Stimulated activated CD4-positive, alpha-beta T cell treated with anti-CD3 and anti-CD28 coated beads, Interleukin-15, amount 100 ng/mL, for 1 hour (primary cell): ENCODE measurements at places on chromosomes 7 and 10.

DNA sequence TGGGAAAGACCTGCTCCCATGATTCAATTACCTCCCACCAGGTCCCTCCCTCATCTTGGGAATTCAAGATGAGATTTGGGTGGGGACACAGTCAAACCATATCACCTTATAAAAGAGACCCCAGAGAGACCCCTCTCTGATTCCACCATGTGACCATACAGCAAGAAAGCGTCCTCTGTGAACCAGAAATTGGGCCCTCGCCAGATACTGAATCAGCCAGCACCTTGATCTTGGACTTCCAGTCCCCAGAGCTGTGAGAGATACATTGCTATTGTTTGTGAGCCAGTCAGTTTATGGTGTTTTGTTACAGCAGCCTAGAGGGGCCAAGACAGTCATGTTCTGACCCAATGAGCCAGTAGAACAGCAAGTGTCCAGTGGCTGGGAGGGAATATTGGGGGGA, 232.6 kb downstream of the PAXIP1 start:
- DNase-seq: no peak

GRCh38 chr10:35005868-35006267, 84.3 kb downstream of the CUL2 start:
- DNase-seq: no peak

DNA sequence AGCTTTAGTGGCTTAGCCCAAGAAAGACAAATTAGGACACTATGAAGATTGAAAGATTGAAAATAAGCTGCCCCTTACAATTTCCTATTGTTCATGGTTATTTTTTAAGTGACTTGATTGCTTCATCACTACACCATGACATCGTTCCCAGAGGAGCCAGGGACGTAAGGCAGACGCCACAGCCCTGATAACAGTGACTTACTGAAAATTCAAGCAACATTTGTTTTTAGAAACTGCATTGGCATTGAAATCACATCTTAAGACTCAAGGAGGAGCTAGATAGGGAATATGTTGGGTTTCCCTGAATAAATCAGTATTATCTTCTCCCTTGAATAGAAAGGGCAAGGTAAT, 38.7 kb upstream of the ANK3 start:
- DNase-seq: no peak

- no peak for DNase-seq
Observed at GRCh38 chr10:101453791-101454718, 100.1 kb downstream of the BTRC start.

- DNase-seq: no peak
Observed at GRCh38 chr7:12647364-12648219, 39.8 kb upstream of the ARL4A start.

DNA sequence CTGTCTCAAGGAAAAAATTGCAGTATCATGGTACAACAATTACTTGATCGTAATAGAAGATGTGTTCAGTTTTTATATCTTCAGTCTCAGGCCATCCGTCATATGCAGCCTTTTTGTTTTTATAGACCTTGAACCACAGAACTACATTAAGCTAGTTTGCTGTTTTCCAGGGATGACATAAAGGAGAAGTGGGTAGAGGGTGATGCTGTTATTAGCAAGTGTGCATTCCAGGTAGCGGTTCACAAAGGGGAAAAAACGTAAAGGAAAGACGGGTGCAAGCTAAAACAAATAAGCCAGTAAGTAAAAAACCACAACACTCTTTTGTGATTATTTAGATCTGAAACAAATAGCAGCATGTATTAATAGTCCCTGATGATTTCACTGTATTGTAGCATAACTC, 71.7 kb downstream of the BMPR1A start:
- DNase-seq: no peak

- no peak for DNase-seq
Observed at GRCh38 chr7:463362-463781, 56.3 kb downstream of the PDGFA start.

DNA sequence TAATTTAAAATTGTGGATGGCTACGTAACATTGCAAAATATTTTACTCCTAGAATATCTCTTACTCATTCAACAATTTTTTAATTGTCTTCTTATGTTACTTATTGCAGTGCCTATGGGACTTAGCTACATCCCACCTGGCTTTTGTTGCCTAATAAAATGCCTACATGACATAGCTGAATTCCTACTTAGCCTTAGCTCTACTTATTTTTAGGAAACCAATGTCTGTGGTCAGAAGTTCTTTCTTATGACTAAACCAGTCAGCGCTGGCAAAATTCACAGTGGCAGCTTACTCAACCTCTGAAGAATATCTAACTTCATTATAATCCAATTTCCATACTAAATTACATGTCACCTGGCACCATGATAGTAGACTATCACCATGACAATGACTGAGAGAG, 1612.4 kb upstream of the LRRTM3 start:
- DNase-seq: no peak

DNA sequence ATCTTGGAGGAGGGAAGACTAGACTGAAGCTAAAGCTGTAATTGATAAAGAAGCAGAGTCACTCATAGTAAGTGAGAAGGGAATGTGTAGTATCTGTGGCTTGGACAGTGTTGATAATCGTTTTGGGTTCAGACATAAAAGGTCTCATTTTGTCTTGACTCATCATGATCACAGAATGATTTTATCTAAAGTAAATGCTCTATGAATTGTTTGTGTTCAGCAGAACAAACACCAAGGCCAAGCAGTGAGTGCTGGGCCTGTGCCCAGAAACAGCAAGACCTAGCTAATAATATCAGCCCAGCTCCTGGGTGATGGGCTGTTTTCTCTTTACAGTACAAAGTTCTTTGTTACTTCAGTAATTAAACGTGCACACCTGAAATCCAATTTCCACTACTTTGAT, 26.7 kb upstream of the CD36 start:
- no peak for DNase-seq

DNA sequence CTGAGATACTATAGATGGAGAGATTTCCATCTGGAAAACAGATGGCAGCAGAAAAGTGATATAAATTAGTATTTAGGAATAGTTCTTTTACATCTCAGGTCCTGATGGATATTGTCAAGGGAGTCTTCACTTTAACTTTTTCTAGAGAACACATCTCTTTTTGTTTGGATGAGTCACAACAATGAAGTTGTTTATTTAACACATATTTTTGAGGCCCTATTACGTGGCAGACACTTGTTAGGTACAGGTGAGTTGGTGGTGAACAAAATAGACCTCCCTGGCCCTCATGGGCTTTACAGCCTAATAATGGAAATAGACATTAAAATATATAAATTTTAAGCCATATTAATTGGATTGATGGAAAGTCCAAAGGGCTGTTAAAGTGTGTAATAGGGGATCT, 168.3 kb downstream of the VTI1A start:
- no peak for DNase-seq

GRCh38 chr10:118423800-118424442, 81.8 kb upstream of the FAM204A start:
- peak; percentile 49 for DNase-seq
